ENCODE measurements at places on chromosomes 2 and 18.

GRCh38 chr2:191854382-191855372 lies 7.8 kb upstream of the CAVIN2 start:
- no peaks in the 10 kb centered on the region for H3K4me1 ChIP-seq
- H3K36me3 ChIP-seq: no peaks in the 10 kb centered on the region
- no peak overlapping the region for H3K27ac ChIP-seq

DNA sequence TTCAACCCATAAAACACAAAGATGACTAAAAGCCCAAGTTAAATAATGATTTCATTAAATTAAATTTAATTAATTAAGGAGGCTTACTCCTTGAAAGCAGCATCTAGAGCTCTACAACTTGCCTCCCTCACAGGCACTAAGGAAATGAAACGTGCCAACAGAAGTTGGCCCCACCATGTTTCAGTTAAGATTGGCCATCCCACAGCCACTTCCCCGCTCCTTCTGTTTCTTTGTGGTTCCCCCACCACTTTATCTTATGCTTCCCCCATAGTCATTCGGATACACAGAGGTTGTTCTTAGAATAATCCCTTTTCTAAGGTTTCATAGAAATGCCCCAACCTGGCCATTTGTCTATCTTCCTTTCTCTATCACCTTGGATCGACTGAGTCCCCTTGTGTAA lies 101.6 kb upstream of the RIOK3 start:
- H3K27ac ChIP-seq: no peak overlapping the region
- DNase-seq: no peak
- peaks cover 2% of the 10 kb centered on the region for H3K36me3 ChIP-seq
- no peak overlapping the region for H3K4me3 ChIP-seq

DNA sequence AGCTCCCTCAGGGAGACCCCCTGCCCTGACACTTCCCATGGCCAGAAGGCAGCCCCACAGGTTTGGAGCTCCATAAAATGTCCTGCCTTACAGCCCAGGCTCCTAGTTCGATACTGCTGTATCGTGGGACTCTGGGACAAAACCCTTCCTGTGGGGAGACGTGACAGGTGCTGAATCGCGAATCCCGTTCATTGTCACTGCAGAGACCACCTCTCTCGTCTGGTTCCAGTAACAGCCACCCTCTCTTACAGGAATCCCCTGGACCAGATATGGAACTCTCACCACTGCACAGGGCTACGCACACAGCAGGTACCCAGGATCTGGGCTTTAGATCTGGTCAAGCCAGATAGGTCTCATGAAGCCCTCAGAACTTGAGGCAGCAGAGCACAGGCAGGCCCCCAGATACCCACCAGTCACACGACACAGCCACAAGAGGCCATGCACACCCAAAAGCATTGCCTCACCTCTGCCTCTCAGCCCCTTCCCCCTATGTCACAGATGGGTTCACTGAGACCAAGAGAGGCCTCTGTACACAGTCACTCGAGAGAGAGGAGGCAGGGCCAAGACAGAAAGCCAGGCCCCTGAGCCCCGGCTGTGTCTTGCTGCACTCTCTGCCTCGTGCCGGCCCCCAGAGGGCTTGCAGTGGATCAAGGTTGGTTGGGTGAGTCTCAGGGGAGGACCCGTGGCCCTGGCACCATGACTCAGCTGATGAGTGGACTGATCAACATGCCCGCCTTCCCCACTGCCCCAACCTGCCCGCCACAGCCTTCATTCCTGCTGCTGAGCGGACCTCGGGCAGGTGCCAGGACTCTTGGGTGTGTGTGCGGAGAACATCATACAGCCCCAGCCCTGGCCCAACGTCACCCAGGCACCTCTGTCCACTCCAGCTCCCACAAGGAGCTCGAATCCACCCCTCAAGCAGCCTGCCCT lies 7.6 kb downstream of the SDC1 start:
- no peak overlapping the region for H3K27ac ChIP-seq
- H3K4me3 ChIP-seq: no peak overlapping the region
- peaks cover 2% of the 10 kb centered on the region for H3K27me3 ChIP-seq
- H3K4me1 ChIP-seq: no peaks in the 10 kb centered on the region

GRCh38 chr18:49537232-49537896 lies 24.5 kb upstream of the LIPG start:
- no peaks in the 10 kb centered on the region for H3K36me3 ChIP-seq
- no peaks in the 10 kb centered on the region for H3K27me3 ChIP-seq
- H3K27ac ChIP-seq: no peak overlapping the region
- DNase-seq: no peak
- H3K4me1 ChIP-seq: no peaks in the 10 kb centered on the region
